ENCODE measurements at places on chromosomes 13 and 19.

- no peak for DNase-seq
Observed at GRCh38 chr13:32135056-32135390, 103.4 kb downstream of the FRY start.

DNA sequence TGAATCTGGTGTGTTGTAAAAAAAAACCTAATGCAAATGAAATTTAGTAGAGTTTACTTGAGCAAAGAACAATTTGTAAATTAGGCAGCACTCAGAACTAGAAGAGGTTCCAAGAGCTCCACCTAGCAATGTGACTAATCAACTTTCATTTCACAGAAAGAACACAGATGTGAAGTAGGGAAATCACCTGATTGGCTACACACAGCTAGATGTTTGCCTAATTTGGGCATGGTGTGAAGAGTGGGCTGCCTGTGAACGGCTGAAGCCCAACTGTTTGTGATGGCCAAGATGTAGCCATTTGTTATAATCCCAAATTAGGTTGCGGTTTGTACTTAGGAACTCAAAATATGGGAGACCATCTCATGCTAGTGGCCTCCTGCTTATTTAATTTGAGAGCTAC, 724.4 kb upstream of the SLITRK5 start:
- no peak for DNase-seq

DNA sequence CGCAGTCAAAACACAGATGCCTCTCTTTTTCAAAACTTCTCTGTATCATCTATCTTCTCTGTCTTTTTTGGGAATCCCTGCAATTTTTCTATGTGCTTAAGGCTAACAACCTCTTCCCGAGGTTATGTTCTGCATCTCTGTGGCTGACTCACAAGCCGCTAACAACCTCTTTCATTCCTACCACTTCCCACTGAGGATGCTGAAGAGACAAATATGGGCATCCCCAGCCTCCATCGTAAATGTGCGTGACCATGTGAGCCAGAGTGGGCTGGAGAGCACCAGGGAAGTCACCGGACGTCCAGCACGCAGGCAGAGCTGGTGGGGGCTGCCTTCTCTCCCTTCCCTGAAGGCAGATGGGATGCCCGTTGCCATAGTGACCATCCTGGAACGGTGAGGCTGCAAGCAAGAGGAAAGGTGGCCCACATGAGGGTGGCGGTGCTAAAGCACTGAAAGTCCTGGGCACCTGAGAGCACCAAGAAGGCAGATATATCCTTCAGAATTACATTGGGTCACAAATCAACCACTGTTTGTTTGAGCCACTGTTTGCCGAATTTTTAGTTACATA, 122.8 kb downstream of the SHISA2 start:
- no peak for DNase-seq

DNA sequence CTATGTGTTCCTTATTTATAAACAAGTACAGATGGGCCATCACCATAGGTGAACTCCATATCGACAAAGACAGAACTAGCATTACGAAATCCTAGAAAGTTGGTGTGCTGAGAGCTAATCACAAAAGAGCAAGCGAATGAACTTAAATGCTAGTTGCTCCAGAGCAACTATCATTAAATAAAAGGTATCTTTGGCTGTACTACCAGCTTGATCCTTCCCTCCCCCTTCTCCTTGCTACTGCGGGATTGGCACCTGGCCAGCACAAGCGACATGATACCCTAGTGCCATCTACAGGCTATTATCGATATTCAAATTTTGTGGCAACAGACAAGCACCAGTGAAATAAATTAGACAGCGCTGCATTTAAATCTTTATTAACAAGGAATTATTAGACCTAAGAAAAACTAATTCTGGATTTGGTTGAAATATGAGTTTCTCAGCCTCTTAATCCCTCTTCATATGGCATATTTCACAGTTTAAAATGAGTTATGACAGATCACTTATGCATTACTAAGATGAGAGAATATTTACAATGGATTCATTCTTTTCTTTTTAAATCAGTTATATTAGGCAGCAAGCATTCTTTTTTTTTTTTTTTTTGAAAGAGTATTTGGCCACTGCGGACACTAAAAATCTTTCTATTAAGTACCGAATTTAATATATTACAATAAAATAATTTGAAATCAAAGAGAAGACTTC, 5.8 kb downstream of the PCDH9 start:
- no peak for DNase-seq

GRCh38 chr13:102530751-102531150, 66.0 kb upstream of the TPP2 start:
- no peak for DNase-seq

DNA sequence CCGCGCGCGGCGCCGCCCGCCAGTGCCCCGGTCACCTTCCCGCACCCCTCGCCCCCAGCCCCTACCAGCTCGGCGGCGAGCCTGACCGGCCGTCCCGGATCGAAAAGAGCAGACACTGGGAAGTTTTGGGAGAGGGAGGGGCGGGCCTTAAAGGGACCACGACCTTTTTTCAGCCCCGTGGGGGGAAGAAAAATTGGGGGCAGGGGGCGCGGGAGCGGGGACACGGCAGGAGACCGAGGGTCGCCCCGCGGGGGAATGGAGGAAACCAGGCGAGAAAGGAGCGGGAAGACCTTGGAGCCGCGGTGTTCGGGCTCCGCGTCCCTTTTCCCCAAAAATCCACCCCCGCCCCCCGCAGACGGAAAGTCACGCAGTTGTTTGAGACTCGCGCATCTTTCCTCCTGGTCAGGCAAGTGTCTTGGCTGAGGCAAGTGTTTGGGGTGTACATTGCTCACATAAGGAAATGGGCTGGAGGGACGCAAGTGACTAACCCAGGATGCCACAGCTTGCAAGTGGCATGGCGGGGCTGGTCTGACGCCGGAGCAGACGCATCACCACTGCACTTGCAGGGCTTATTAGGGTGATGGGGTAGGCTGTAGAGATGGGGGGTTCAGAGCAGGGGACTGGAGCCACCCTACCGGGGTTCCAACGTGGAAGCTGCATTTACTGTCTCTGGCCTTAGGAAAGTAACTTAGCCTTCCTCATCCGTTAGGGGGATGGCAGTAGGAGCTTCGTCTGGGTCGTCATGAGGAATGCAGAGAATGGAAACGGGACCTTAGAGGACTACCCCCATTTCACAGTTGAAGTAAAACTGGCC, 2.7 kb upstream of the HNRNPL start:
- no peak for DNase-seq

DNA sequence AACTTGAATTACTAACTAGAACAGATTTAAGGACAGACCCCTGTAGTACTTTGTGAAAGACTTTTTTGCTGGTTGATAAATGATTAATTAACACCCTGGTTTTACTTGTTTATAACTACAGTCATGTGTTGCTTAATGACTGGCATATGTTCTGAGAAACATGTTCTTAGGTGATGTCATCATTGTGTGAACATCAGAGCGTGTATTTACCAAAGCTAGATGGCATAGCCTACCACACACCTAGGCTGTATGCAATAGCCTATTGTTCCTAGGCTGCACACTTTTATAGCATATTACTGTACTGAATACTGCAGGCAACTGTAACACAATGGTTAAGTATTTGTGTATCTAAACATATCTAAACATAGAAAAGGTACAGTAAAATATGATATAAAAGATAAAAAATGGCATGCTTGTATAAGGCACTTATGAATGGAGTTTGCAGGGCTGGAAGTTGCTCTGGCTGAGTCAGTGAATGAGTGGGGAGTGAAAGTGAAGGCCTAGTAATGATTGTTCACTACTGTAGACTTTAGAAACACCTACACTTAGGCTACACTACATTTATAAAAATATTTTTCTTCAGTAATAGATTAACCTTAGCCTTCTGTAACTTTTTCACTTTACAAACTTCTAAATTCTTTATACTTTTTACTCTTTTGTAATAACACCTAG, 260.3 kb downstream of the KCNRG start:
- DNase-seq = no peak

- no peak for DNase-seq
Observed at GRCh38 chr13:110221406-110222117, 85.4 kb downstream of the COL4A1 start.
